Bronchial epithelial cell (primary cell): ENCODE measurements at places on chromosomes 2 and 18.

DNA sequence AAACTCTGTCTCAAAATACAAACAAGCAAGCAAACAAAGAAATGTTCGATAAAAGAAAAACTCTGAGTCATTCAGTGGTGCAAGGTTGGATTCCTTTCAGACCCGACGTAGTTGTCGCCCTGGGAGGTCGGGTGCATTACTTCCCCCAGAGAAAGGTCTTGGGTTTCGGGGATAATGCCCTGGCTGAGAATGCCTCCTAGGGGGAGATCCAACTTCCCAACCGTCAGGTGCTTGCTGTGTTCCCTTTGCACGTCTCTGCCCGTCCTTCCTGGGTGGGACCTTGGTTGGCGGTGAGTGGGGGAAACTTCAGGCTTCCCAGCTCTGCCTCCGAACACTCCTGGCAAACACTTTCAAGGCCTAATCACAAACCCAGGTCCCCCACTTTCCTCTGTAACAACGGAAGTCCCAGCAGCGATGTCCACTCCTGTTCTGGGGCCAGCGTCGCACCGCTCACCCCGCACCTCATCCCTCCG, 609 bp downstream of the TPGS2 start:
- peak; percentile 59 for DNase-seq

DNA sequence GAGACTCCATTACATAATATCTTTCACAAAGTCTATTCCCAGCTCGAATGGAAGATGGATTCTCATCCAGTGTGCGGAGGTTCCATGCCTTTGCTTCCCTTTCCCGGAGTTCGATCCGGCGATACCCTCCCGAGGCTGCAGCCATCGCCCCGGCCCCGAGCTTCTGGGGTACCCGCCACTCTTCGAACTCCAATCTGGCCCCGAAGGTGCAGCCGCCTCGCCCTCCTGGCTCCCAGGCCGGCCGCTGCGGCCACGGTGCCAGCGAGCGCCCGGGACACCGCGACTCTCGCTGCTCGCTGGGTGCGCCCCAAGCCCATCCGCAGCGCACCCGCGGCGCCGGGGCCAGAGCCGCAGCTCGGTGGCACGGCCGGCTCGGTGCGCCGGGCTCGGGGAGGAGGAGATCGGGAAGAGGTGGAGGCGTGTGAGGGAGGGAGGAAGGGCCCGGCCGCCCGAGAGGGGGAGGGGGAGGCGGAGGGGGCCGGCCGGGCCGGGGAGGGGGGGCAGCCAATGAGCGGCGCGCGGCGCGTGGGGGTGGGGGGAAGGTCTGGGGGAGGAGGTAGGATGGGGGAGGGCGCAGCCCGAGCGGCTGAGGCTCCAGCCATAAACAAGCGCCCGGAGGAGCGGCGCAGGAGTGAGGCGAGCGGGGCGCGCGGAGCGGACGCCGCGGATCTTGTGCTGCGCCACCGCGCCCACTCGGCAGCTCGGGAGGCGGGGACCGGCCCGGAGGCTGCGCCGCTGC, at the start of gene CRIM1:
Gene CRIM1, plus strand, starts transcription at position 628 of the 739 bp plus-strand sequence. CDS start 515 bp downstream, outside the sequence.
- DNase-seq = peak; percentile 75

GRCh38 chr2:23401427-23402204, 16.6 kb downstream of the KLHL29 start:
- DNase-seq = peak; percentile 96

- no peak for DNase-seq
Observed at GRCh38 chr2:25979001-25979400, 3.3 kb downstream of the KIF3C start.

- DNase-seq = no peak
Observed at GRCh38 chr2:223486751-223487150, 115.4 kb downstream of the SCG2 start.

DNA sequence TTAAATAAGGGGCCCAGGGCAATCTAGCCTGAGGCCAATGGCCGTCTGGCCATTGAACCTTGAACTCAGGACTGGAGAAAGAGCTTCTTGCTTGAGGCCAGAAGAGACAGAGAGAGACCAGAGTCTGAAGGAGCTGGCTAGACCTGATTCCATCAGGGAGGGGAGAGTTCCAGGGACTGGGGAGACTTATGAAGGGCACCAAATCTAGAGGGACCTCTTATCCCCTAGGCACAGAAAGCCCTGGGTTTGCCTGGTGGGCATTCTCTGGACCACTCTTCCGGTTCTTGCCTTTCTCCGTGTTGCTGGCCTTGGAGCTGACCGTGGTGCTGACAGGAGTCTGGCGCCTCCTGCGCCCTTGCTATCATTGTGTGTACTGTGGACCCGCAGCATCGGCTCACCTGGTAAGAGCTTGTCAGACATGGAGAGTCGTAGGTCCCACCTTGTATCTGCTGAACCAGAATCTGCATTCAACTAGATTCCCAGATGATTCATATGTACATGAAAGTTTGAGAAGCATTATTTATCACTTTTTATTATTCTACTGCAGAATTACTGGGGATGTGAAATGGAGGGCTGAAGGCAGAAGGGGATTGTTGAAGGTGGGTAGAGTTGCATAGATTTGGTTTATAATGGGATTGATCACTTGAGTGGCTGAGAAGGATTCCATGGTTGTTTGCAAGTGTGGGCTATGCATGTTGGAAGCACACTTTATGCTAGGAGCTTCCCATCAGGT, 4.3 kb upstream of the TRPM8 start:
- peak; percentile 37 for DNase-seq

DNA sequence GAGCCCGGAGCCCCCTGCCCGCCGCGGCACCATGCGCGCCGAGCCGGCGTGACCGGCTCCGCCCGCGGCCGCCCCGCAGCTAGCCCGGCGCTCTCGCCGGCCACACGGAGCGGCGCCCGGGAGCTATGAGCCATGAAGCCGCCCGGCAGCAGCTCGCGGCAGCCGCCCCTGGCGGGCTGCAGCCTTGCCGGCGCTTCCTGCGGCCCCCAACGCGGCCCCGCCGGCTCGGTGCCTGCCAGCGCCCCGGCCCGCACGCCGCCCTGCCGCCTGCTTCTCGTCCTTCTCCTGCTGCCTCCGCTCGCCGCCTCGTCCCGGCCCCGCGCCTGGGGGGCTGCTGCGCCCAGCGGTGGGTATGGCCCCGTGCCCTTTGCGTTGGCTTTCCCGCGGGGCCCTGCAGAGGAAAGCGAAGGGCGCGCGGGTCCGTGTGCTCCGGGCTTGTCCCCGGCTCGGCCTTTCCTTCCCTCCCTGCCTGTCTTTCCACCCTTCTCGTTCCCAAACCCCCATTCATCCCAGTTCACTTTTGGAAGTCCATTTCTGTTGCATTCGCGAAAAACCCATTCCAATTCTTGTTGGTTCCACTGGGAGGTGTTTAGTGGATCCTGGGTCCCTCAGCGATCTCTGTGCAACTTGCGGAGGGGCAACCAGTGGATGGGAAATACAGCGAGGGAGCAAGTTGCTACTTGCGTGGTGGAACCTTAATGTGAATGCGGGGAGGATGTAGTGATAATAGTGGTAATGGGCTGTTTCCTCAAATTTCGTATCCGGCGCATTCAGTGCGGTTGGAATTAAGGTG, 599 bp downstream of the ADAM23 start:
- DNase-seq = no peak

DNA sequence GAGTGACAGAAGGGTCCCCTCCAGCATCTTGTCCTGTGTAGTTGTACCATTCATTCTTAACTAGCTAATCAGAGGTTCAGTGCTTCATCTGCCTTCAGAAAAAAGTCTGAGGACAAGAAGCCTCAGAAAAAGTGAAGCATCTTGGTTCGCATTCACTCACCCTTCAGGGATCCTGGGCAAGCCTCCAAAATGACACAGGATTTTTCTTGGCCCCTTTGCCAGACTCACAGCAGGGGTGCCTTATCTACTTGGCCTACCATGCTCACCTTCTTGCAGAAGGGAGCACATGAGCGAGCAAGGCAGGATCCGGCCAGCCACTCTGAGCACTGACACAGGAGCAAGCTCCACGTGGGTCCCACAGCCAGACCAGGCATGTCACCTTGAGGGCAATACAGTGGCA, 43.1 kb upstream of the XDH start:
- no peak for DNase-seq

DNA sequence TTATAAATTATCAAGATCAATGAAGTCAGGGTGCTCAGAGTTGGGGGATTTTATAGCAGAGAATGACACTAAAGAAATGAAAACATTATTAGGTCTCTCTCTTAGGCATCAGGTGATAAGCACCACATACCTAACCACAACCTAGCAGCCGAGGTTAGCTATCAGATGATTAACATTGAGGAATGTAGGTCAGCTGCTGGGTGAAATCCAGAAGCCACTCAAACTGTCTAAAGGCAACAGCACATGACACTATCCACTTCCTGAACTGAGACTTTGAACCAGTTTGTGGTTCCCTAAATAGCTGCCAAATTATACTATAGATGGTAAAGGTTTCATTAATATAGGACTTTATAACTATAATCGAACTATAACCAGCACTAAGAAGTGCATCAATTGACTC, 4.7 kb downstream of the EPG5 start:
- peak; percentile 77 for DNase-seq

GRCh38 chr2:10665833-10666232, 23.9 kb downstream of the NOL10 start:
- DNase-seq = no peak

- no peak for DNase-seq
Observed at GRCh38 chr18:8943900-8944870, 158.3 kb upstream of the NDUFV2 start.

DNA sequence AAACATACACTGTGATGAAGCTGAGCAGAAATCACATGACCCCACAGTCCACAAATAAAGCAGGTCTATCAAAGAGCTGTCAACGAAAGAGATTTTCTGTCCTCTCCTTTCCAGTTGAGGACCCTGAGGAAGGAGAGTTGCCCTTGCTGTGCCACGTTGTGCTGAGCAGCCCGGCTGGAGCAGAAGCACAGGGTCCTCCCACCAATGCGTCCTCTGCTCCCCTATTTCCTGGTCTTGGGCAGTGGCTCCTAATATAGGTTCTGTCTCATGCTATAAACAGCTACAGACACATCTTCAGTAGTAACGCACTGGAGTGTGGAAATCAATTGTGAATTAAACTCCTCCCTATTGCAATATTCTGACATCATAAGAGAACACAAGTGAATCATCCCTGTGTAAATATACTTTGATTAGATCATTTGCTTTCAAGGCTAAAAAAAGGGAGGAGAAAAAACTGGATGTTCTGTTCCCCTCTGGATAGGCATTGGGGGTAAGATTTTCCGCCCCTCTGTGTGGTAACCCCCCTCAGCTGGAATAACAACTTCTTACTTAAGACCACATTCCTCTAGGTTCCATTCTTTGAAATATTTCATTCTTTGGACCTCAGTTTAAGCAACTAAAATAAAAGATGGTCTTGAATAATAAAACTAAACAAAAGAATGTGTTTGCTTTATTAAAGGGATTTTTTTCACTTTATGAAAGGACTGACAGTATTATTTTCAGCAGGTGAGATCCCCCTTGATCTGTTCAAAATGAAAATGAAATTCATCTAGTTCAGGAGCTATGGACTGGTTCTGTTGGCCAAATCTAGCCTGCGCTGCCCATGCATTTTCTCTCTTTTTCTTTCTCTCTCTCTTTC, 8.3 kb upstream of the RHOB start:
- DNase-seq = peak; percentile 99

DNA sequence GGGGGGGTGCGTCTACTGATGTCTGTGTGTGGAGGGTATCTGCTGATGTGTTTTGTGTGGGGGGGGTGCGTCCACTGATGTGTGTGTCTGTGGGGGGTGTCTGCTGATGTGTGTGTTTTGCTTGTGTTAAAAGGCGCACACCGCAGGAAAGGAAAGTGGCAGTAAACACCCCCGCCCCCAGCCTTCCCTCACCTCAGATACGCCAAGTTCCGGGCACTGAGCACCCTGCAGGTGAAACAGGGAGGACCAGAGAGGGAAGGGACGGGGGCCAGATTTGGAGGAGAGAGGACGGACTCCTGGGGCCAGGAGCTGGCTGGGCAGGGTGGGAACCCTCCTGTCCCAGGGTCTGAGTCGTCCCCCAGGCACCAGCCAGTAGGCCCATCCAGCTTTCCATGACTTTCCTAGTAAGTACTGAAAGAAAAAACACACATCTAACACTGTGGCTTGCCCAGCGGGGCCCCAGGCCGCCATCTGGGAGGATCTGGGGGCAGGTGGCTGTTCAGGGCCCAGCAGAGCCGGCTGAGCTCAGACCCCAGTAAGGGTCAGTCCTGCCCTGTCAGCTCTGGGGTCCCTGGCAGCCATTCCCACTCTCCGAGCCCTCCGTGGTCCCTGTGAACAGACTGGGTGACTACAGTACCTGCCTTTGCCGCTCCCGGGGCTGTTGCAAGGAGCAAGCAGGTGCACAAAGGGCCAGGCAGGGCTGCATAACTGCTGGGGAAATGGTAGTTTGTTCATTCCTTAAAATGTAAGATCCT, 126.9 kb downstream of the NFATC1 start:
- no peak for DNase-seq

DNA sequence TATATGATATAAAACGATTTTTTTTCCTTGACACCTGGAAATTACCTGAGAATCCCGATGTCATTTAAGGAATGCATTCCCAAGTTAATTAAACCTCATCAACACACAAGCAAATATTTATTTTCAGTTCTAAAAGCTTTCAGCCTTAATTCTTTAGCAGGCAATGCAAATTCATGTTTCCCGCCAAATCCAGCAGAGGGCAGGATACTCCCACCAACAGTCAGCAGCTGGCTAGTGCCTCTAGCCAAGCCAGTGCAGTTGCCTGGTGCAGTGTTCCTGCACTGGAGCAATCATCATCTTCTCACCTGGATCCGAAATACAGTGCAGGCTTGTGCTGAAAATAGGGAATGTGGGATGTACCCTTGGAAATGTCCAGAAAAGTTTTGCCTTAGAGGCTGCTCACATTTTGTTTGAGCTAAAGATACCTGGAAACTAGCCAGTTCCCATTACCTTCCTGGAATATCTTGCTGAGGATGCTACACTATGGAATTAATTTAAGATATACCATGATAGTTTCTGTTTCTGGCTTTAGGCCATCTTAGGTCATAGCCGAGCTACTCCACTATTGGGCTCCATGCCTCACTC, 48.4 kb upstream of the CYTIP start:
- DNase-seq = peak; percentile 64

GRCh38 chr2:29520001-29520400, 401.4 kb downstream of the ALK start:
- DNase-seq = peak; percentile 24

- no peak for DNase-seq
Observed at GRCh38 chr2:20106746-20107145, 55.3 kb upstream of the LAPTM4A start.

DNA sequence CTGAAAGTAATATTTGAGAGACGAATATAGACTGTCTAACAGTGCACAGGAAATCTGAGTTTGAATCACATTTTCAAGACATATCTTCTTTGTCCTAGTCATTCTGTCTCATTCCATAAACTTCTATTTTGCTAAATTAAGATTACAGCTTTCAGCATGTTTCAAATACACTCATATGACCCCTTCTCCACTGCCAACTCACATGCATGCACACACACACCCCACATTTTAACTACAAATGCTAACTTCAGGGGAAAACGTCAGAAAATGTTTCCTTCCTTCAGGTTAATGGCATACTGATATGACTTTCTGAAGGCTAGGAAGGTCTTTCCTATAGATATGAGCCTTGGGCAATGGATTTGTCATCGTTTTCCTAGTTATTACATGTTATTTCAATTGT, 373.7 kb downstream of the RBM43 start:
- peak; percentile 28 for DNase-seq

GRCh38 chr18:23563377-23564043, 22.8 kb downstream of the NPC1 start:
- DNase-seq = peak; percentile 70

GRCh38 chr2:231597014-231597611, 4.4 kb downstream of the TEX44 start:
- peak; percentile 20 for DNase-seq
